ENCODE measurements at places on chromosomes 1 and 21. TPM values are rescaled to one million over a fixed set of nuclear protein-coding genes. Genes with fewer than 3 reads are reported as not detected.

GRCh38 chr1:164240081-164240480, 318.9 kb upstream of the PBX1 start:
- DNase-seq: no peak

DNA sequence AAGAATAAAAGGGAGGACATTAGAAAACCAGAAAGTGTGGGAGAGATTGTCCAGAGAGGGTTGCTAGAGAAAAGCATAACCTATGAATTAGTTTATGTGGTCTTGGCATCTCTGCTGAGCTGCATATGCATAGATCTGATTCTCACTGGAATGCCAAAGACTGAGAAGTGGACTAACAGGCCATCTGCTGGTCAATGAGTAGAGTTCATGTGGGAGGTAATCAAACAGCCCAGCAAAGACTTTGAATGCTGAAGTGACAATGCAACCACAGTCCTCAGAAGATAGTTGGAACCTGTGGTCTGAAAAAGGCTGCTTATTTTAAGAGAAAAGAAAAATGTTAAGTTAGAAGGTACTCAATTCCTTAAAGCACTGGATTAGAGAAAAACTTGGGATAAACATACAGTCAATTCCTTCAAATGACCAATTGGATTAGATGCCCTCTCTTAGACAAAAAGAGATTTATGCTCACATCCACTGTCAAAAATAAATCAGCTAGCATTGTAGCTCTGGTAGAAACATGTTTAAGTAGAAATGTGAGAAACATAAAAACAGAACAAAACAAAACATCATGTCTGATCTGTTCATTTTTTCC, 382.8 kb downstream of the AMY1C start:
- no peak for DNase-seq

- DNase-seq: no peak
Observed at GRCh38 chr21:41152147-41152546, 15.8 kb upstream of the BACE2 start.

- DNase-seq: no peak
Observed at GRCh38 chr1:157498736-157499090, 53.6 kb downstream of the FCRL5 start.

DNA sequence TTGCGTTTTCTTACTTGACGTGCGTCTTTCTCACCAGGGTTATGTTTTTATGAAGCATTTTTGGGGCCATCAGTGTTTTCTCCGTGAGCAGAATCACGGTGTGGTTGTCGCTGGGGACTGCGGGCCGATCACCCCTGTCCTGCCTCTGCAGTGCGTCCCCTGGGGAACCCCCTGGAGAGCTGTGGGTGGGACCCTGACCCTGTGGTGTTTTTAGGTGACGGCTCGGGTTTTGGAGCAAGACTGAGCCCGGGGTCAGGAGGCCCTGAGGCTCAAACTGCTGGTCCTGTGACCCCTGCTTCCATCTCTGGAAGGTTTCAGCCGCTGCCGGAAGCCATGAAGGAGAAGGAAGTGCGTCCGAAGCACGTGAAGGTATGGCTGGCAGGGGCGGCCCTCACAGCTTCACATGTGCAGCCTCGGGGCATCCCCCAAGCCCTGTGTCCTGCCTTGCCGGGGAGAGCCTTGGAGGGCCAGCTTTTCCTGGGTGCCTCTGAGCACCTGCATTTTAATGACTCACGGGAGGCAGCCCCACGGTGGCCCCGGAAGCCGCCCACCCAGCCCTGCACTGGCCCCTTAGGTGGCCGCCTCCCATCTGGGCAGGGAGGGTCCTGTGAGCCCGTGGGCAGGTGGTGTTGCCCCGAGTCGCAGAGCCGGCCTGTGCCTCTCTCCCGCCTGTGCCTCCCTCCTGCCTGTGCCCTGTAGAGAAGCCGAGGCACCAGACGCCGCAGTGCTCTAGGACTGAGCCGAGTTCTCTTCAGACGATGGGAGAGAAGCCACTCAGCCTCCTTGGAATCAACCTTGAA, 36.7 kb upstream of the DIP2A start:
- DNase-seq: no peak

DNA sequence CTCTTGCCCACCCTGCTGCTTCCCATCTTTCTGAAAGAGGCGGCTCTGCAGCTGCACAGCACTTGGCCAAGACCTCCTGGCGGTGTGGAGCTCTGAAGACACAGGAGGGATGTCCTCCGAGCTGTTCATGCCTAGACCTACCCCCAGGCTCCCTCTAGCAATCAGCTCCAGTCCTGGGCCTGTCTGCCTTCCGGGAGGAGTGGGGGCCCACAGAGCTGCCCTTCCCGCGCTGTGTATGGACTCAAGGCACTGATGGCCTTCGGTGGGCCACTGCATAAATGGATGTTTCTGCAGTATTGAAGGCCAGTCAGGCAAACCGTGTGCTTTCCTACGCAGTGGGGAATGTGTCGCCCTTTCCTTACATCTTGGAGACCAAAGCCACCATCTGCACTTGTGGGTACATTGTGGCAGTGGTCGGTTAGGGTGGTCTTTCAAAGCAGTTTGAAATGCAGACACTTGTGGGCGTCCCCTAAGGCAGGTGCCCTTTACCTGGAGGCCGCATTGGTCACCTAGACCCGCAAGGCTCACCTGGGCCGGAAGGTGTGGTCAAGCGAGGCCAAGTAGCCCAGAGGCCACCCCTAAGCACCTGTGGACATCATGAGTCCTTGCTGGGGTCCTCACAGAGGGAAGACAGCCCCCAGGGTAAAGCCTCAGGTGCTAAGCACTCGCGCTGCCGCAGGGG, 912 bp upstream of the PKNOX1 start:
- no peak for DNase-seq

GRCh38 chr21:33977017-33977720, 61.6 kb upstream of the ATP5PO start:
- DNase-seq: no peak

The RIPPLY3 gene
- 18.9 TPM for total RNA-seq

The RHD gene
- total RNA-seq: not detected

Measured in progenitor cell of endocrine pancreas (in vitro differentiated cells).